ENCODE measurements at places on chromosomes 13 and 19.
A peak's percentile ranks its signal among the peaks of the same experiment; 100 is the strongest.

DNA sequence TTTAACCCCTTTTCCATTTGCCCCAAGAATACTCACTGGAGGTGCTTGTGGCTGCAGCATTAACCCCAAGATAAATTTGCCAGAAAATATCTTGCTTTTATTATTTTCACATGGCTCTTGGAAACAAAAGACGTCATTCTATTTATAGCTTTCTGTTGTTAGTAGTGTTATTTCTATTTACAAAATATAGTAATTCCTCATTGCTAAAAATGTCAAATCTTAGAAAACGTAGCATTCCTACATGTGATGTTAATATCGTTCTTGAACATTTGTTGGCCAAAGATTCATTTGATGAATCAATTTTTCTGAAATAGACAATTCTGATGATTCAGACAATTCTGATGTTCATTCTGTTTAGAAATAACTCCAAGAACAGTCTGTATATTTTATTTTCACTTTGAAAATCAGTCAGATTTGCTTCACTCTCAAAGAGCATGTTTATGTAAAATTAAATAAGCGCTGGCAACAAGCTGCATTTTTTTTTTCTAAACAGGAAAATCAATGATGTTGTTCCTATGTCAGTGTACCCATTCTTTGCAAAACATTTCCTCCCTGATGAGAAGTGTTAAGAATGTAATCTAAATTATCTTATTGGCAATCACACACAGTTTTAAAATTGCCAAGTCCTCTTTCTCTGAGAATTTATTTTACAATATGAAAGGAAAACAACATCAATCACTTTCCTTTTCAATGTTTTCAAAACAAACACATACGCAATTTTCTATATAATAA lies 334.0 kb downstream of the KCTD12 start:
- no peak for DNase-seq

- DNase-seq = no peak
Measured at GRCh38 chr13:85223883-85224656, 575.1 kb downstream of the SLITRK6 start.

DNA sequence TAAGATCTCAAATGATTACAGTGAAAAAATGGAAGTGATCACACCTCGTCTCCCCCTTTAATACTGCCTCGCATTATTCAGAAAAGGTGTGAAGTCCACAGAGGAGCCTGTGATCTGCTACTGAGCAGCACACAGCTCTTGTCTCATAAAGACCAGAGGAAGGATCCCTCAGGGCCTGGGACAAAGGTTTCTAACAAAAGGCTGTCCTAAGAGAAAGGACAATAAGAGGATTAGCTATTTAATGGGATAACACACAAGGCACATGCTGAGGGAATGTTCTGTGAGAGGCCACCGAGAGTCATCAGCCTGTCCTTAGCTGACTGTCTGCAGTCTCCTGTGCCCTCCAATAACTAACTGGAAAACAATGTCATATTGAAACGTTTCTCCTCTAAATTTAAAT lies 26.7 kb downstream of the EBPL start:
- no peak for DNase-seq

GRCh38 chr19:41940731-41941409 lies 12.6 kb upstream of the ERFL start:
- DNase-seq = no peak

GRCh38 chr13:88586263-88586662 lies 915.1 kb downstream of the SLITRK5 start:
- no peak for DNase-seq

DNA sequence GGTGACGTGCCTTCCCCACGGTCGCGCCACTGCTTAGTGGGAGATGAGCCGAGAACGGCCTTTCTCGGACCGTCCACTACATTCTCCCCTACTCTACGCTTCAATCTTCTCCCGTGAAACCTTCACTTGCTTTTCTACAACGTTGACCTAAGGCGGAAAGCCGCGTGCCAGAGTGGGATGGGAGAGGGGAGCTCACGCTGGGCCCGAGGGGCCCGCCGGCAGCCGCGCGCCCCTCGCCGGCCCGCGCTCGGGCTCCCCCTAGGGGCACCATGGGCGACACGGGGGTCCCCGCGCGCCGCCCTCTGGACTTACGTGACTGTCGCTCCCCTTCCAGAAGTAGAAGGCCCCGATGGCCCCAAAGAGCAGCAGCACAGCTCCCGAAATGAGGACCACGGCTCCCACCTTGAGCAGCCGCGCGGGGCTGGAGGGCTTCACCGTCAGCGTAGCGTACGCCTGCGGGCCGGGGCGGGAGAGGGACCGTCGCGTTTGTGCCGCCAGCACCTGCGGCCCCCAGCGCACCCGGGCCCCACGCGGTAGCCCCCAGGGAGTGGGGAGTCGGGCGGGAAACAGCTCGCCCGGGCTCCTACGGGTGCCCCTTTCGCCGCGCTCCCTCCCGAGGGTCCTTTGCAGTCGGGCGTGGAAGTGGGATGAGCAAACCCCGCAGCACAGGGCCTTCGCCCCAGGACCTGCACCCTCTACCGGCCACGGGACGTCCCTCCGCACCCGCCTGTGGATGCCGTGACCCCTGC lies 727 bp downstream of the CNMD start:
- DNase-seq = peak; percentile 38

- no peak for DNase-seq
Measured at GRCh38 chr13:101146101-101146898, 270.0 kb downstream of the NALCN start.

- no peak for DNase-seq
Measured at GRCh38 chr13:105147461-105147860, 1388.0 kb downstream of the EFNB2 start.

DNA sequence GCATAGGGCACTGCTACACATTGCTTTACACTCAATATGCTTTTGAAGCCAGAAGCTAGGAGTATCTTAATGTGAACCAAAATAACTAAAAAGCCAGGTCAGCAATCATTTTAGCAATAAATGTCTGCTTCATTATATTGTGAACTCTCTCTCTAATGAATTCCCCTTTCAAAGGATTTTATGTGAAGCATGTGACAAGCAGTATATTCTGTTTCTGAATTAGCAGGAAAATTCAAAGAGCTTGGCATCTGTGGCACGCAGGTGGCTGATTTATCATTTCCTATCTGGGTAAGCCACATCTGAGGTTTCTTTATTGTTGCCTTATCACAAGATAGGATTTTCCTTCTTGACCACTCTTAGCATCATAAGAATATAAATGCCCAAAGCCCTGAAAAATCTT lies 56.8 kb upstream of the KLF12 start:
- peak; percentile 19 for DNase-seq

DNA sequence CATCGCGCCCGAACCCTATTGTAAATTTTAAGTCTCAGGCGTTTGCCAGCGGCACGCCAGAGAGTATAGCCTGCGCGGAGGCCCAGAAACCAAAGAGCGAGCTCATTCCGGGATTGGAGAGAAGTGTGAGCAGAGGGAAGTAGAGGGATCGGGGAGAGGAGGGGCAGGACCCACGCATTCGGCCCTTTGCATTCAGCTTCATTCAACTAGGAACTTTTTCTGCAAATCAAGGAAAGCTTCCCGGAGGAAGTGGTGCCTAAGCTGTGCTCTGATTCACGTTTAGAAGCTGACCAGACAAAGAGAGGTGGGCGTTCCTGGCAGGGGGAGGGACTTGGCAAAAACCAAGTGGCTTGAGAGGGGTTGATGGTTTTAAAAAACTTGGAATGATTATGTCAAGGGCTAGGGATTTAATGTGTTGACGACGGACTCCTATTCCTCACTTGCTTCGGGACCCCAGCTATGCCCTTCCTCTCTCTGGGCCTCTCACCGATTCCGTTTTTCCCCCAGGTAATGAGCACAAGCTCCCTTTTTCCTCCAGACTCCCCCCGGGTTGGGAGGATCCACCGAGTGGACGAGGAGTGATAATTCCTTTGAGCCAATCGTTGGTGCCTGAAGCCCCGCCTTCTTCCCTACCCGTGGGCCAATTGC lies 811 bp upstream of the PRMT1 start:
- DNase-seq = peak; percentile 66

DNA sequence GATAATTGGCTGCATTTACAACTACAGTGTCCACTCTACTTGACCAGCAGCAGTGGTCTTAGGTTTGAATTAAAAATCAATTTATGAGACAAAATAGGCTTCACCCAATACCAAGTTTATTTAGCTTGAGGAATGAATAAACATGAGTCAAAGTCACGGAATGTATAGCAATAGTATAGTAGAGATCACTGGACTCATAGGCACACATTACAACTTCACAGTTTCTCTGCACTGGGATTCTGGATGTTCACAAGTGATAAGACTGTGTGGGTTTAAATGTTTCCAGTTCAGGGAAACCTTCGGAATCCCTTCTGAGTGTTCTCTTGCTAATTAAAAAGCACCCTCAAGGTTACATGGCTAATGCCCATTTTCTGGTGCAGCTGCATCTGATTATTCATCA lies 1064.9 kb downstream of the SLITRK5 start:
- no peak for DNase-seq

GRCh38 chr19:34188408-34188807 lies 16.1 kb downstream of the LSM14A start:
- DNase-seq = no peak

- no peak for DNase-seq
Measured at GRCh38 chr19:52516191-52516590, 11.3 kb upstream of the ZNF808 start.

GRCh38 chr19:28020619-28021258 lies 1192.2 kb downstream of the UQCRFS1 start:
- no peak for DNase-seq

- no peak for DNase-seq
Measured at GRCh38 chr13:92805766-92806165, 420.8 kb upstream of the GPC6 start.

GRCh38 chr19:54673222-54673621 lies 10.4 kb downstream of the LILRB4 start:
- DNase-seq = no peak

- no peak for DNase-seq
Measured at GRCh38 chr13:21799671-21800070, 128.8 kb downstream of the FGF9 start.

DNA sequence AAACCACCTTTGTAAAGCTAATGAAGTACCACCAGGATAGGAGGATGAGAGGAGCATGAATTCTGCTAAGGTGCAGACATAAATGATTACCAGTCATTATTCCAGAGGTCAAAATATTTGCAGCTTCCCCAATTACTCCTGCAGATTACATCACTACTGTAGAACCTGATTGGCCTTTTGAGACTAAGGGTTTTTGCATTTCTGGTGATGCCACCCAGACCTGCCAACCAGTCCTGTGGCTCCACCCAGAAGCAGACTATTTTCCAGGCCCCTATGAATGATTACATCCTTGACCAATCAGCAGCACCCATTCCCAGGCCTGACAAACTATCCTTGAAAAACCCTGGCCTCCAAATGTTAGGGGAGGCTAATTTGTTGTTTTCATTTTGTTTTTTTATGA lies 11.2 kb upstream of the KCNC3 start:
- no peak for DNase-seq

DNA sequence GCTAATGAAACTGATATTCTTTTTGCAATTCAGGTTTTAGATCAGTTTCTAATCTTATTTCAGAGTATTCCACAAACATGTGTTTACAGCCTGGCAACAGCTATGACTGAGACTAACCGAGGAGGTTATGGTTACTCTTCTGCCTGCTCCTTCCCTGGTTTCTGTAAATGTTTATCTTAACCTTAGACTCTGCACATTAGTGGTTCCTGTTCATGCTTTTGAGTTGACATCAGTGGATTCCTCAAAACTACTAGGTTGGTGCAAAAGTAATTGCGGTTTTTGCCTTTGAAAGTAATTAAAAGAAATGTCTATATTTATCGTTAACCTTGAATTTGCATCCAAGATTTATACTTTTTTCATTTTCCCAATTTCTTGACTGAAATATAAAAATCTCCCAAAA lies 237.0 kb upstream of the TSHZ3 start:
- DNase-seq = no peak

- DNase-seq = no peak
Measured at GRCh38 chr13:95411428-95412040, 110.3 kb upstream of the ABCC4 start.

- peak; percentile 29 for DNase-seq
Measured at GRCh38 chr13:107867701-107868661, 347.4 kb downstream of the LIG4 start.

GRCh38 chr13:113446488-113446854 lies 6.8 kb downstream of the ADPRHL1 start:
- no peak for DNase-seq

GRCh38 chr13:75993823-75994222 lies 357.7 kb downstream of the LMO7 start:
- DNase-seq = no peak

DNA sequence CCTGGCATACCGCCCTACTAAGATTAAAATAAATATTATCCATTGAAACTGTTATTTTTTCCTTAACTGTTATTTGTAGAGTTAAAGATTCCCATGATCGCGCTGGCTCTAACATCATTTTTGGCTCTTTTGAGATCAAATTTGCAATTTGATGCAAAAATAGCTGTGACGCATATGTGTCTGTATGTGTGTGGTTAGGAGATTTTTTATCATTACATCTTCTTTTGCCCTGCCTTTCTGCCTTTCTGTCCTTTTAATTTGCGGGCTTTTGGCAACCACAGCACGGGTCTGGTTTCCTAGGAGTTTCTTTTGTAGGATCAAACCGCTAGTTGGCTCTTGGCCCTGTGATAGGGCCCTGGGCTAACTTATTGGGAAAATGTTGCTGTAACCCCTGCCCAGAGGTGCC lies 37.3 kb upstream of the ALOX5AP start:
- DNase-seq = no peak

DNA sequence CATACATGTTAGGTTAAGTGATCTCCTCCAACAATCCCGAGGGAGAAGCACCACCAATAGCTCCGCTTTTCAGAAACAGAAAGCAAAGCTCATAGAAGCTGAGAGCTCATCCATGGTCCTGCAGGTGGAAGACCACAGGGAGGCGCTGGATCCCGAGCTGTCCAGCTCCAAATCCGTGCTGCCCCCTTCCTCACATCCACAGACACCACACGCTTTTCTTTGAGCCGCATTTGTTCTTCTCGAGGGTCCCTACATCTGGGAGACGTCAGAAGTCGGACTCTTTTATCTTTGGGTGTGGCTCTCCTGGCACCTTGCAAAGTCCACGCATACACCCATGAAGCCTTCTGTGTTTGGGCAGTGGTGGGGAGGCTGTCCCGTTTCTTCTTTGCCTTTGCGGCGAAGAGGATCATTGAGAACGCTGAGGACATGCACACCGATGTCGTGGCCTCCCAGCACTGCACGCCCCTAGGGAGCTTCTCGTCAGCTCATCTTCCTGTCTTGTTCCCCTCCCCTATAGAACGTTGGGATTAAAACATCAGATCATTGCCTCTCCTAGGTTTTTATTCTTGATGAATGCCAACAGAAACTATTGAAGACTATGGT lies 184.8 kb downstream of the TEX29 start:
- DNase-seq = peak; percentile 26

DNA sequence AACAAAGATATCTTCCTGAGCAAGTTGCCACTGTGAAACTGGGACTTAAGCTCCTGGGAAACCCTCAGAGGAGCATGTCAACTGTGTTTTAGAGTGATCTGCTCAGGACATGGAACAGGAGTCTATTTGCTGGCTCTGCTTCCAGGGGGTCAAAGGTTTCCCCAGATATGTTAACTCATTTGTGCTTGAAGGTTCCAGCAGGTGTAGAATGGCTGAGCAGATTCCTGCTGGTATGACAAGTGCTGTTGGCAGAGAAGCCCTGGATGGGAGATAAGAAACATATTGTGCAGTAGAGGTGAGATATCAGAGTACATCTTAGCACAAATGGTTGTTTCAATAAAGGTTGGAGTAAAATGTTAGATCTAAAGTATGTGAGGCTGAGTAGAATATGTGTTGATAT lies 282.7 kb upstream of the DACH1 start:
- DNase-seq = no peak

- no peak for DNase-seq
Measured at GRCh38 chr19:35847911-35848310, 4.4 kb downstream of the NPHS1 start.

GRCh38 chr13:33353210-33353609 lies 67.7 kb upstream of the STARD13 start:
- DNase-seq = no peak

- no peak for DNase-seq
Measured at GRCh38 chr13:35925669-35926068, 205.5 kb downstream of the DCLK1 start.
